ENCODE measurements at places on chromosomes 7 and 10.
A peak's percentile ranks its signal among the peaks of the same experiment; 100 is the strongest.

DNA sequence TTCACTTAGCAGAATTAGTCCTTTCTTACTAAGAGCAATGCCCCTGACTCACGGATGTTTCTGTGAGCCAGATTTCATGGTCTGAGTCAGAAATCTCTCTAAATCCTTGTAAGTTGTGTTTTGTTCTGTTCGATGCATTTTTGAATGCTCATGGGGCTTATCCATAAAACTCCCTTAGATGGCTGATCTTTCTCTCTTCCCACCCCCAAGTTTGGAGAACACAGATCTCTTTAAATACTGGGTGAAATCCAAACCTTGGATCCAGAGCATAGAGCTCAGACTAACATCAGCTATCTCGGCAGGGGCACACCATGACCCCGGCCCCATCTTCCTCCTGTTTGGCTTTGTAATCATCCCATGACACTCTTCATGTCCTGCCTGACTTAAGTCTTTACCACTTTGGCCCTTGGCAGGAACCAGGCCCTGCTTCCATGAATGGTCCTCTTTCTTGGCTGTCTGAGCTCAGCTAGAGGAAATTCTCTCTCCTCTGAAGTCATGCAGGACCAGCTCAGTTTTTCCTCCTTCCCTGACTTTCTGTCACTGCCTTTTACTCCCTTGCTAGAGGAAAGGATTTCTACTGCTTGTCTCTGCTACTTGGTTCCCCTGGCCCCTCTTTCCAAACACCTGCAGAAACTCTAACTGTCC lies 120.4 kb upstream of the RAB11FIP2 start:
- DNase-seq: no peak

DNA sequence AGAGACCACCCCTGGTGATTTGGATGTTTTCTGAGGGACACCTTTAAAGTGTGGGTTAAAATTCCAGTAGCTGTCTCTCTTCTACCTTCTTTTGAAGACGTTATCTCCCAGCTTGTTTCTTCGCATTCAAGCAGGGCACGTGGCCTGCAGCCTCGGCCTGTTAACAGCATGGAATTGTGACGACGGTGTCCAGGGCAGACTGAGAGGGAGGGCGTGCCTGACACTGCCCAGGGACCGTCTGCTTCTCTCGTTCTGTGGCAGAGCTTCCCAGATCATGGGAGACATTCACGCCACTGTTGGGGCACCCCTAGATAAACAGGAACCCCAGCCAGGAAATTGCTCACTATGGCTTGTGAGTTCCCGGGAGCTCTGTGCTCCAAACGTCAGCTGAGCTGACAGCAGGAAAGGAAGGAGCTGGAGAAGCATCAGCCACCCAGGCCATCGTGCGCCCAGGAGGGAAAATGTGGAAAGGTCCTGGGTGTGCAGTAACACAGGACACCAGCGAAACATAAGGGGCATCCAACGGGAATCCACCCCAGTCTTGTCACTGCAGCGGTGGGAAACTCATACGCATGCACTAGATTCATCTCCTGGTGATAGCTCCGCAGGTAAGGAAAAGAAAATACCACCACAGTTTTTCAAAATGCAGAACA lies 41.1 kb upstream of the RBM33 start:
- DNase-seq: no peak

- DNase-seq: no peak
These were observed 3.4 kb downstream of the FAS start for GRCh38 chr10:88994019-88994418.

DNA sequence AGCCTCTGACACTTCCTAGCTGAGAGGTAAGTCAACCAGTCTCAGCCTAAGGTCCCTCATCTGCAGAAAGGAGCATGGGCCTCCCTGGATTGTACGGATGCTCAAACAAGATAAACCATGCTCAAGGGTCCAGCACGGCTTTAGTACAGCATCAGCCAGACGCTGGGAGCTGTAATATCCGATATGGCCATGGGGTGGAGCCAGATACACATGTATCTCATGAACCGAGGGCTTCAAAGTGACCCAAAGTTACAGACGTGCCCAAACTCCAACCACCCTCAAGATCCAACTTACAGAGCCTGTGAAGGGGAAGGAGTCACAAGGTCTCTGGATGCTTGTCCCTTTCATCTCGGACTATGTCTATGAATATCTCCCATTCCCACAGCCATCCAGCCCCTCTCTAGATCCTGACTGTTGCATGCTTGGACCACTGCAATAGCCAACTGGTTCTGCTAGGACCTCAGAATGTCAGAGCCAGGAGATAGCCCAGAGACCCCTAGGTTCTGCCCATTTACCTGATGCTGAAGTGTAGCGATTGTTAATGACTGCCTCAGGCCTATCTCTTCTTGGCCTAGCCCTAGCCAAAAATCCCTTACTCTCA lies 142.4 kb downstream of the SH3PXD2A start:
- peak; percentile 68 for DNase-seq

GRCh38 chr7:6478186-6478585 lies 30.4 kb upstream of the DAGLB start:
- no peak for DNase-seq

GRCh38 chr7:141001122-141001521 lies 13.6 kb downstream of the MRPS33 start:
- DNase-seq: no peak

GRCh38 chr7:990352-990932 lies 7.5 kb downstream of the CYP2W1 start:
- DNase-seq: no peak

GRCh38 chr10:79285315-79286197 lies 61.7 kb upstream of the PPIF start:
- DNase-seq: no peak

DNA sequence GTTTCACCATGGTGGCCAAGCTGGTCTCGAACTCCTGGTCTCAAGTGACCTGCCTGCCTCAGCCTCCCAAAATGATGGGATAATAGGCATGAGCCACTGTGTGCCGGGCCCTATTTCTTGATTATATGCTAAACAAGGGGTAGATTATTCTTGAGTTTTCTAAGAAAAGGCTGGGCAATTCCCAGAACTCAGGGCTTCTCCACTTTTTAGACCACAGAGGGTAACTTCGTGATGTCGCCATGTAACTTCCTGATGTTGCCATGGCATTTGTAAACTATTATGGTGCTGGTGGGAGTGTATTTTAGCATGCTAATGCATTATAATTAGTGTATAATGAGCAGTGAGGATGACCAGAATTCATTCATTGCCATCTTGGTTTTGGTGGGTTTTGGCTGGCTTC lies 35.8 kb downstream of the OTUD1 start:
- DNase-seq: no peak

DNA sequence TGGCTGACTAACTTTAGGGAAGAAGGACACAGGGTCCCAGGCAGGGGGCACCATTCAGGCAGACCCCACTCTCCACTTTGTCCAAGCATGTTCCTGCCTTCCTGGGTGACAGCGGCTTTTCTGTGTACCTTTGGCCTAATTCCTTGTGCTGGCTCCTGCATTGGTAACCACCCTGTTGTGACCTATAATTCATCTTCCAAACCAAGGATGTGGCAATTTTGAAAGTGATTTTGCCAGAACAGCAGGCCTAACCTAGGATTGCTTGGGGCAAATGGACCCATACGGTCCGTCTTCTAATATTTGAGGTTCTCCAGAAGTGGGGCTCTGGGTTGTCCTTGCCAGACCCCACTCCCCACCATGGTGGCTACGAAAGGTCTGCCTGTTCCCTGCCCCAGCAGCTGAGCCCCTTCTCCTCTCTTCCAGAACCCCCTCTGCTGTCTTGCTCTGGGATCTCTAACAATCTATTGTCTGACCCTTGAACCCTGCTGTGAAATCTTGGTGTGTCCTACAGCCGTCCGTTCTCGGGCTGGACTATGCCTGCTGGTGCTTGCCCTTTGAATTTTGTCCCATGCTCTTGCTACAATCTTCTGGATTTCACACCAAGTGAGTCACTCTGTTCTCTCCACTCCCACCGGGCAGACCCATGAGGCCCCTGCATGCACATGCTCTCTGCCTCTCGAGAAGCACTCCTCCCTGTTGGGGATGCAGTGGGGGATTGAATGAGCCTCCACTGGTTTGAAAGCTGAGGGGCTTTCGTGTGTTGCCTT lies 316.0 kb downstream of the CXCL12 start:
- DNase-seq: no peak

Measured in D341Med (cell line).